Activated T-helper 9 cell treated with anti-CD3 and anti-CD28 coated beads, Interleukin-2, amount 50 U/mL, for 16 hours (primary cell): ENCODE measurements at places on chromosomes 7 and 10.

GRCh38 chr7:28516390-28517172, 104.3 kb downstream of the CREB5 start:
- DNase-seq = no peak

GRCh38 chr7:786472-787255, 45.6 kb upstream of the SUN1 start:
- DNase-seq = peak; percentile 55

GRCh38 chr7:126450269-126450671, 802.5 kb downstream of the GRM8 start:
- no peak for DNase-seq

DNA sequence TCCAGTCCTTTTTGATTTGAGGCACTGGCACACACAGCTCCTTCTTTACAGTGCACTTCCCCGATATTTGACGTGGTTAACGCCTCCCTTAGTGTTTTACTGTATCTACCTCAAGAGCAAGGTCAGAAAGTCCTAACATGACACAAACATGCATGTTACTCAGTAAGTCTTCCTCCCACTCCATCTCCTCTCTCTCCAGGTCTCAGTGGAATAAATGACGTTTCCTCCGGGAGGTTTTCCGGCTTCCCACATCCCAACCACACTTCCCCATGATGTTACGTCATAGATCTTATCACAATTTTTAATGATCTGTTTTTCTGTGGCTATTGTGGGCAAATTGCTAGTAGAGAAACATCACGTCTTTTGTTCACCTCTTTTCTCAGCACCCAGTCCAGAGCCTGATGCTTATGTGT, 165.7 kb downstream of the PTPN20 start:
- DNase-seq = no peak

GRCh38 chr7:50957431-50957830, 174.7 kb upstream of the GRB10 start:
- no peak for DNase-seq

- no peak for DNase-seq
Measured at GRCh38 chr10:2881720-2882620, 185.4 kb upstream of the PFKP start.

DNA sequence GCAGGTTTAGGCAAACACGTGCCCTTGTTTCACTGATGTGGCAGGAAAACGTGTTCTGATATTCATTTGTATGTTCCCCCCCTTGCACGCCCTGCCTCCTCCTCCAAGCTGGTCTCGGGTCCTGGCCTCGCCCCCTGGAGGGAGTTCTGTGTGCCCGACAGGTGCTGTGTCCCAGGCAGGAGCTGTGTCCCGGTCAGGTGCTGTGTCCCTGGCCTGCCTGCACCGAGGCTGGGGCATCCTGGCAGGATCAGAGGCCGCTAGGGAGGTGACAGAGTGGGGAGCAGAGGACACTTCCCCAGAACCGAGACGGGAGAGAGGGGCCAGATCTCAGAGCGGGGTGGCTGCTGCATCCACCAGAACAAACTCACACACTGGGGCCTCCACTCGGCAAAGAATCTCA, 45.3 kb downstream of the PRKAG2 start:
- no peak for DNase-seq

- no peak for DNase-seq
Measured at GRCh38 chr7:155980841-155981240, 168.6 kb upstream of the SHH start.

DNA sequence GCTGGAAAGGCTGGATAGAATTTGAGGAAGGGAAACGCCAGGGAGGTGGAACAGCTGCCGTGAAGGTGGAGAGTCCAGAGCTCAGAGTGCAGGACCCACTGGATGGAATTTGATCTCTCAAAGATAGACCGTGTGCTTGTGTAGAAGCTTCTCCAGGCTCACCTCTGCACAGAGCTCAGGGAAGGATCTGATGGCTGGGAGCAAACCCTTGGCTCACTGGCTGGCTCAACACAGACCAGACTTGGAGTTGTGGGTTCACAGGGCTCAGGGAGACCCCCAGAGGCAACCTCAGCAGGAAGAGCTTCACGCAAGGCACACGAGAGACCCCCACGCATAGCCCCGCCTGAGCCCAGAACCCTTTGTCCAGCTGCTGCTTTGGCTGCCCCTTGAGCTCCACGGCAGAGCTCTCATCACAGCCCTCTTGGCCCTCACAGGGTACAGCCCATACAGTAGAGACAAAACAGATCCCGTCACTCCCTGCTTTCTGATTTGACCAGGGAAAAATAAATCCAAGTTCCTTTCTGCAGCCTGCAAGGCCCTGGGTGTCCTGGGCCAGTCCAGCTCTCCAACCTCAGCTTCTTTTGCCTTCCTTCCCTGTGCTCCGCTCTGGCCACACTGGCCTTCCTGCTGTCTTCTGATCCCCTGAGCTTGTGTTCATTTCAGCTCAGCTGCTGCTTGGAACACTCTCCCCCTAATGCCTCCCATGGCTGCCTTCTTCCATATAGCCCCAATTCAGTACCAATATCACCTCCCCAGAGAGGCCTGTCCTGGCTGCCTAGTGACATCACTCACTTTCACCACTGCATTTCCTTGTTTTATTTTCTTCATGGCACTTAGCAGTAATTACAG, 26.3 kb downstream of the GHRHR start:
- DNase-seq = no peak

DNA sequence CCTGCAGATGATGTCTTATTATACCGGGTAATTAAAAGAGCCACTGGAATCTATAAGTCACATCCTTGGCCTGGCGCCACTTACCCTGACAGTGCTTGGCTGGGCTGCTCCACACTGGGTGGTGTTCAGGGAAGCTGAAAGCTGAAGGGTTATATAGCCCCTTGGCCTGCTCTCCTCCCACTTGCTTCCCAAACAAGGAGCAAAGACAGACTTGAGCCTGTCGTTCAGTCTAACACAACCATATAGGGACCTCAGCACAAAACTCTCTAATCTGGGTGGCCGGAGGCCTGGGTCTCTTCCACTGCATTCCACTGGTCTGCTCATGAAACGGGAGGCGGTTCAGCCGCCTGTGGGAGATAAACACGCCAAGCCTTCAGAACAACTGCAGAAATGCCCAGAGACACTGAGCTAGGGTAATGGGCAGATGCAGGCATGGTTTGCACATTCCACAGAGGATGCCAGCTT, at the start of gene ACTA2:
TSS of gene ACTA2 (minus strand) at position 127 of the 465 bp plus-strand sequence. CDS start 3,843 bp downstream, outside the sequence.
- DNase-seq = no peak

DNA sequence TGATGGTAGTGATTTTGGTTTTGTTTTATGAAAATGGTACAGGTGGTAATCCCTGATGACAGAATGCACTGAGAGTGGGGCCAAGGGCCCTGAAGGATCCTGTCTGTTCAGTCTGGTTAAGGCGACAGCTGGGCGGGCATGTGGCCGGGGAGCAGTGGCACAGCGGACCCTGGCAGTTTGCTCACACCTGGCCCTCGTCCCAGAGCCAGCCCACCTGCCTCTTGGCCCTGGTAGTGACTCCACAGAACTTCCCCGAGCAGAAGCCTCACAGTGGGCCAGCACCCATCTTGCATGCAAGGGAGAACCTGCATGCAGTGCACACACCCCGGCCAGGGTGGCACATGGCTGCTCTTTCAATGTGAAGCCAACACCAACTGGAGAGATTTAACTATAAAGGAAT, 82.8 kb downstream of the ALOX5 start:
- DNase-seq = no peak

GRCh38 chr10:85493703-85494102, 872.9 kb downstream of the GRID1 start:
- DNase-seq = no peak

DNA sequence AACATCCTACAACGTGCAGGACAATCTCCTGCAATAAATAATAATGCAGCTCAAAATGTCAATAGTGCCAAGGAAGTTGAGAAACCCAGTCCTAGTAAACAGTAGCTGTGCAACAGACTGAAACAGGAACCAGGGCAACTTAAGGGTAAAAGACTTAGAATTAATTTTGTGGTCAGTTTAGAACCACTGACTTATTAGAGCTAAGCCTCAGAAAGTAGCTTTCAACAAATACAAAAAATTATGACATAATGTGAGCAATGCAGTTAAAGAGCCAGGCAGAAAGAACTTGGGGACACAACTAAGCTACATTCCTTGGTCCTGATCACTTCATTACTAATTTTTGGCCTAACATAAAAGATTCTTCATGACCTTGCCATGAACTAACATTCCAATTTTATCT, 195.4 kb downstream of the MACC1 start:
- no peak for DNase-seq

DNA sequence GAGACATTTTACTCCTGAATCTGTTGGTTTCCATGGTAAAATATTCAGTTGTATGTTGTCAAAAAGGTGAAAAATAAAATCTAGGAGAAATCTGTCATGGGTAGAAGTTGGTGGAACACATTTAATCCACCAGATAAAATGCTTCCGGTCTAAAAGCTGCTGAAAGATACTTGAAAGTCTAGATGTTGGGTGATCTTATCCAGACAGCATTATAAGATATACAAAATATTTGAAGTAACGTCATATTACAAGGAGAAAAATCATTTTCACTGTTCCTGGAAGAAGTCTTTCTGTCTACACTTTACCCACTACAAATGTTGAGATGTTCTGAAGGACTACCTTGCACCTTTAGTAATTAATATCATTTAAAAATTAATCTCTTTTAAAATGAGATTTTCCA, 40.9 kb downstream of the CALD1 start:
- no peak for DNase-seq

DNA sequence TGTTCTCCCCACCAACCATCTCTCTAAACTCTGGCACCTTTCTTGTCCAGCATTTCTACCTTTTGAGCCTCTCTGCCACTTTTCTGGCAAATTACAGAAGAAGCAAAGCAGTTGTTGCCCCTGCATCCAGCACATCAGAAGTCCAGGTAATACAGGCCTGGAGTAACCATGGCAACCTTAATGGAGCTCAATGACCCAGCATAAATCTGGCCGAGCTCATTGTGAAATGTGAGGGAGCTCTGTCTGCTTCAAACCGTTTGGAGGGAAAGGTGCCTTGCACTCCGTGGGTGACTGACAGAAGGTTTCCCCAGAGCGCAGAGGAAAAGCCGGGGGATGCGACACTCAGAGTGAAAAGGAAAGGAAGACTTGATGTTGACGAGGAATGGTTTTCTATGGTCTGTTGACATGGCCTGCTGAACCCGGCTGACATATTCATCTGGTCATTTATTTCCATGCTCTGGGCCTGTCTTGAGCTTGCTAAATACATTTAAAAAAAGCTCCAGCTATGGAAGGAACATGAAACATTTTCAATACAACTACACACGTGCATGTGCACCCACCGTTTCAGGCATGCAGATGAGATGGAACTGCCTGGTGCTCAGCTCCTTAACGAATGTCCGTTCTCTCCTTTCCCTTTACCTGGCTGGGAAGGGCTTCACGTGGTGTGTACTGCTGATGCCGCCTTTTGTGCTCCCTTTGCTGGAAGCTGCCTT, 74.9 kb downstream of the ADRA2A start:
- no peak for DNase-seq

DNA sequence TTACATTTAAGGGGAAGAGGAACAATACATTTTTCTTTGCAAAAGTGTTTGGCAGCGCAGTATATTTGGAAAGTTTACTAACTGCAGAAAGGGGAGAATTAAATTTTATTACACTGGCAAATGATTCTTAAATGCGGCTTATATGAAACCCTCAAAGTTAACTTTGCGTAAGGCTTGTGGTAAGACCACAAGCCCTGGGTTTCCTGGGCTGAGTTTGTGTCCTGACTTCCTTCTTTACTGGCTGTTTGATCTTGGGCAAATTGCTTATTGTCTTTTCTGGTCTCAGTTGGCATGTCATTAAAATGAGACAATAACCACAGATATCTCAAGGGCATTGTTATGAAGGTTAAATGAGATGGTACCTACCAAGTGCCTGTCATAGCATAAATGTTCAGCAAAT, 106.8 kb downstream of the GLRX3 start:
- DNase-seq = no peak

DNA sequence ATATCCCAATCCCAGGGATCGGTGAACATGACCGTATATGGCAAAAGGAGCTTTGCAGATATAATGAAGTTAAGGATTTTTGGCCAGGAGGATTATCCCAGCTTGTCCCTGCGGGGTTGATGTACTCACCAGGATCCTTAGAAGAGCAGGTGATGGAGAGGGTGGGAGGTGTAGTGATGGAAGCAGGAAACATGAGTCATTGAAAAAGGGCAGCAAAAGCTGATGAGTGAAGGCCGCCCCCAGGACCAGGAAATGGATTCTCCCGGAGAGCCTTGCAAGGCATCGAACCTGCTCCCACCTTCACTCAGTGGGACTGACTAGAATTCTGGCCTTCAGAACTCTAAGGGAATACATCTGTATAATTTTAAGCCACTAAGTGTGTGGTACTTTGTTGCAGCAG, 5.2 kb upstream of the NUPR2 start:
- DNase-seq = no peak

GRCh38 chr7:144137501-144137900, 14.5 kb downstream of the OR2A14 start:
- no peak for DNase-seq

GRCh38 chr7:84722734-84723133, 464.1 kb downstream of the SEMA3D start:
- DNase-seq = no peak

- DNase-seq = no peak
Measured at GRCh38 chr10:91198781-91199180, 21.7 kb upstream of the PCGF5 start.

- DNase-seq = no peak
Measured at GRCh38 chr10:73625004-73625883, 16.0 kb downstream of the MYOZ1 start.

DNA sequence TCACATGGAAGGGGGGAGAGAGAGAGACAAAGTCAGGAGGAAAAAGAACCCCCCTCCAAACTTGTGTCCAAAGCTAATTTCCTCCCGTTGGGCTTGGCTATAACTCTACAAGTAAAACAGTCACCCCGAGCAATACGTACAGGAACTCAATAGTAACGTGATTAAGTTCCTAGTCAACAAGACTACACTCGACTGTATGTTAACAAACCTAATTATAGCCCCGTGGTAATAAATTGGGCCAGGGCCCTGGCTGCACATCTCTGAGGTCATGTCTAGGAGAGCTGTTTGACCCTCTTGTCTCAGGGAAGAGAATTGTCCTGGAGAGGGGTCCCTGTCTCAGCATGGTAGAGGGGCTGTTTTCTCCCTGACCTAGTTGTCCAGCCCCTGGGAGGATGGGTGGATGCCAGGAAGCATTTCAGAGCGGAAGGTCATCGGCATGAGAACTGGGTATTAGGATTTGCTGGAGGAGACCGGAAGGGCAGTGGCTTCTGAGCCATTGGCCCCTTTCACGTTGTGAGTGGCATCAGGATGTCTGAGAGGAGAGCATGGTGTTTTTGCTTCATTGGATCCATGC, 60.2 kb upstream of the COMTD1 start:
- DNase-seq = no peak

- no peak for DNase-seq
Measured at GRCh38 chr7:147765301-147765700, 825.3 kb upstream of the C7orf33 start.

GRCh38 chr10:9766762-9767161, 1250.9 kb upstream of the CELF2 start:
- DNase-seq = no peak

DNA sequence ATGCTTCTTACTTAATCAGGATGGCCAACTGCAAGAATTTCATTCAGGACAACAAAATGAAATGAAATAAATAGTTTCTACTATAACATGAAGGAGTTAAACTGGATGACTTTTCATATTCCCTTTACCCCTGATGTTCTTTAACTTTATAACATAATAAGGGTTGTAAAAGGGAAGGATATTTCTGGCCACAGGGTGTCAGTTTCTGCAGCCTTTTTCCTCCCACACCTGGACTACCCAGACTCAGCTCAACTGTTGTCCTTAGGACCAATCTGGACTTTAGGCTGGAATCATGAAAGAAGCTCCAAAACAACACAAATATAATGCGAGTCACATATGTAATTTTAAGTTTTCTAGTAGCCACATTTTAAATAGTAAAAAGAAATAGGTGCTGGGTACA, 43.4 kb downstream of the PRPS1L1 start:
- DNase-seq = no peak
